AG04450 (cell line): ENCODE measurements at places on chromosomes 6 and 20.

DNA sequence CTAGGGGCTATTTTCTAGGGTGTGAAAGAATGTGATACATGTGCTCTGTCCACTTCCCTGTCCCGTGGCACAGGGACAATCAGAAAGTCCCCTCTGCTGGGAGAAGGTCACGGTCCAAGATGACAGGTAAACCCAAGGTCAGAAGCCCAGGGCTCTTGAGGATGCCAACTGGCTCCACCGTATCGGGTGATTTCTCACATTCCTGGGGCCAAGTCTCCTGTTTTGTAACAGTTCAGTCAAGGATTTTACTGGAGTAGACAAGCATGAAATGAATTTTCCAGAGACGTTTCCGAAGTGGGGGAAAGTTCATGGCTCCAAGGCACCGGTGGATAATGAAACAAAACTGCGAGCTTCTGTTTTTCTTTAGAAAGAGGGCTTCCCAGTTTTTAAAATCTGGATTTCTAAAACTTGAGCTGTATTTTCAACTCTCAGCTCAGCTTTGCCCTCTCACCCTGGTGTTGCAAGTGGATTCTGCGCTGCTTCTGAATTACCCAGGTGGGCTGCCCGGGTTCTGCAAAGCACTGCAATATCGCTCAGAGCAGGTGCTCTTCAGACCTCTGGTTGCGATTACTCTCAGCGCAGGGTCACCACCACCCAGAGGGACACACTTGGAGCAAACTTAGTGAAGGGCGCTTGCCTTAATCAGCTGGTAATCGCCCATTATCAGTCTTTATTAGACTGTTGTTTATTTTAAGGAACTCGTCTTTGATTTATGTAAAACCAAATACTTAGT lies 64.4 kb upstream of the TMEM170B start:
- no peak for DNase-seq

GRCh38 chr20:63183422-63184146 lies 32.3 kb downstream of the YTHDF1 start:
- no peak for DNase-seq

DNA sequence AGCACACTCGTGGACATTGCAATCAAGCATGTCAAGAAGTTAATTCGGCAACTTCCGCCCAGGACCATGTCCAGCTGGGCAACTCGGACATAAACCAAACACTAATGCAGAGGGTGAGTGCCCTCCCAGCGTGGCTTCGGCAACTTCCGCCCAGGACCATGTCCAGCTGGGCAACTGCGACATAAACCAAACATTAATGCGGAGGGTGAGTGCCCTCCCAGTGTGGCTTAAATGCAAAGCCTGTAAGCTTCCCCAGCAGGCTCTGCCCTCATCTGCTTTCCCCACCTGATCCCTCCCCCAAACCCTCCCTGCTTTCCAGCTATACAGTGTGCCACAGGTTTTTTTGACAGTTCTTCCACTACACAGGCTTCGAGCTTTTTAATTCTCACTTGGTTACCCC lies 143.4 kb downstream of the PXDC1 start:
- DNase-seq, result no peak

DNA sequence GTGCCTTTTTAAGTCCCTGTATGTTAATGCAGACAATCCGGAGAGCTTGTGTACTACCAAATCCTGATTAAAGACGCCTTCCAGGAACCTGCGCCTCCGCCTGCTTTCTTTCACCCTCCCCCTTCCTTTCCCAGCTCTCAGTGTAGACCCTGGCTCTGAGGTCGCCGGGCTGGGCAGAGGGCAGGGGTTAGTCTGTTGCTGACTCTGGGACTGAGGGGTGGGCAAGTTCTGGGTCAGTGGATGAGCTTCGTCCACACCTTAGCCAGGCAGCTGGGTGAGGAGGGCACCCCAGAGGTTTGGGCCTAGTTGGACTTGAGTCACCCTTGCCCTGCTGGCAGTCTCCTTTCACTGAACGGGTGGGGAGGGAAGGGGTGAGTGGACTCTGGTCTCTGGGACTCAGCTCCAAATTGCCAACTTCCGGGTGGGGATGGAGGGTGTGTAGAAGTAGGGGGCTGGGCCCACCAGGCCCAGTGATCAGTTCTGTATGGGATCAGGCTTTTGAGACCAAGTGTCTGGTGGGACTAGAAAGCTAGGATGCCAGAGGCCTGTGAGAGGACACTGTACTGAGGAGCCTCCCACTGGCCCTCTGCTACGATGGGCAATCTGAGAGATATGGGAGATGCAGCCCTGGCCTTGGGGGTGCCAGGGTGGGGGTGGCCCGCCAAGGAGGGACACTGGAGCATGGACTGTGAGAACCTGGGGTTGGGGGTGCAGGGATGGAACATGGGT lies 21.3 kb upstream of the SLC22A7 start:
- no peak for DNase-seq
